ENCODE measurements at places on chromosomes 7 and 10. TPM values are rescaled to one million over a fixed set of nuclear protein-coding genes. Genes with fewer than 3 reads are reported as not detected.

SH3PXD2A gene
- 10.8 TPM for total RNA-seq

RBP4 gene
- total RNA-seq: 6.7 TPM

P4HA1 gene
- total RNA-seq: 46.4 TPM

TCF7L2 gene
- total RNA-seq: 84.0 TPM

KLF14 gene
- 0.23 TPM for total RNA-seq

MAGI2 gene
- total RNA-seq: 118 TPM

NOLC1 gene
- total RNA-seq: 48.9 TPM

OPALIN gene
- total RNA-seq: not detected

PRKG1 gene
- total RNA-seq: 29.5 TPM

FEZF1 gene
- total RNA-seq: 12.2 TPM

Measured in diencephalon (tissue), 1 donor.